ENCODE measurements at places on chromosomes 11 and 22.

DNA sequence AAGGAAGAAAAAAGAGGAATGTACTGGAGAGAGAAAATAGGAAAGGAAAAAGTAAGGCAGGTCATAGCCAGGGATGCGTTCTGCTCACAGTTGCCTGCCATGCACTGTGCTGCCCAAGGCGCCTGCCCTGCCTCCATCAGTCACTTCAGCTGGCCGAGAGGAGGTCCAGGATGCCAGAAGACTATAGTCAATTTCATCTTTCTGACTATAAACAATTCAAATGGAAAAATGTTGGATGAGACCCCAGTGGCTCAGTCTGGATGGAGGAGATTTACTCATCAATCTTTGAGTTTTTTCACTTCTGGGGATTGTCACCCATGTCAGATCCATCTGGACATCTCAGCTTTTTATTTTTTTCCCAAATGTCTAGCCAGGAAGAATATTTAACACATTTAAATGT lies 36.7 kb upstream of the CLMP start:
- H3K4me1 ChIP-seq = peaks cover 11% of the 10 kb centered on the region
- H3K4me3 ChIP-seq = no peak overlapping the region
- no peak overlapping the region for H3K27ac ChIP-seq
- H3K36me3 ChIP-seq = no peaks in the 10 kb centered on the region

DNA sequence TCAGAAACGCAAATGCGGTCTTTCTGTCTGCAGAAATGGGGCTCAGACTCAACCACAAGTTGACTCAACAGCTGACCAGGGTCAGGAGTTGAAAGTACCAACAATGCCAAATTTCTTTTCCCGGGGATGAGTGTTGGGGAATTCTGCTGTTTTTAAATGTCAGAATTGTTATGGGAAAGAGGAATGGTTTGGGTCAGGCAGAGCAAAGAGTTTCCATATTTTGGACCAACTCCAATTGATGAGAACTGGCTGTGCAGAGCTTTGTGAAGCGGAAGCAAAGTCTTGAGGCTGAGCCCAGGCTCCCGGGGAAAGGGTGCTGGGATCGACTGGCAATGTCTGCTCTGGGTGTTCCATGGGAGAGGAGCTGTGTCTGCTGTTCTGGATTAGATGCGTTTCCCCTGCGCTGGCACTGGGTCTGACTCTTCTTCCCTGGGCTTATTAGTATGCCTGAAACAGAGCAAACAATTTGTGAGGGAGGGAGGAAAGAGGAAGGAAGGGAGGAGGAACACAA lies 36.2 kb downstream of the TXN2 start:
- H3K27ac ChIP-seq = no peak overlapping the region
- no peaks in the 10 kb centered on the region for H3K27me3 ChIP-seq
- DNase-seq = no peak
- H3K4me3 ChIP-seq = no peak overlapping the region

- no peak overlapping the region for H3K27ac ChIP-seq
- no peak for DNase-seq
- no peaks in the 10 kb centered on the region for H3K4me1 ChIP-seq
- no peaks in the 10 kb centered on the region for H3K27me3 ChIP-seq
These were observed 33.5 kb upstream of the CAT start for GRCh38 chr11:34405079-34405858.

DNA sequence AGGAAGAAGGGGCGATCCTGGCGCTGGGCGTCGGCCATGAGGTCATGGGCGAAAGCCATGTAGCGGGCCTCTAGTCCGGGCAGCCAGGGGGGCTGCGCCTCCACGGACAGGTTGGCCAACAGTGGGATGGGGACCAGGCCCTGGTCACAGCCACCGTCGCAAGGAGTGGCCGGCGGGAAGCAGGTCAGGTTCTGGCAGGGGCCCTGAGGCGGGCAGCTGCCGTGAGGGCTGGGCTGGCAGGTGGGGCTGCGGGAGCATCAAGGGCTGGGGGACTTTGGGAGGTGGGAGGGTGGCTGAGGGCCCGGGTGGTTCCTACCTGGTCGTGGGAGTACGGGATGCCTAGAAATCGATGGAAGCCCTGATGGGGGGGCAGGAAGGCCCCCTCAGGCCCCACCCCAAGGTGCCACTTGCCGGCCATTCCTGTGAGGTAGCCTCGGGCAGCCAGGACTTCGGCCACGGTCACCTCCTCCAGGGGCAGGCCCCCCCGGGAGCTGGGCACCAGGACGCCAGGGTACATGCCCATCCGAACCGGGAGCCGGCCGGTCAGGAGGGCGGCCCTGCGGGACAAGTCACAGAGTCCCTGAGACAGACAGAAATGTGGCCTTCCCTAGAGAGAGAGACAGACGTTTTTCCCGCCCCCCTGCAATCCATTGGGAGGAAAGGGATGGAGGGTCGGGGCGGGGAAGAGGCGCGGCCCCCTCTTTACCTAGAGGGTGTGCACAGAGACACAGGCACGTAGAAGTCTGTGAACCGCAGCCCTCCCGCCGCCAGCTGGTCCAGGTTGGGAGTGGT lies 906 bp downstream of the ARSA start:
- H3K4me1 ChIP-seq = peaks cover 26% of the 10 kb centered on the region
- no peak for DNase-seq
- peak overlapping the region; percentile 91 for H3K27ac ChIP-seq
- H3K27me3 ChIP-seq = no peaks in the 10 kb centered on the region

GRCh38 chr11:130124096-130124495 lies 35.5 kb upstream of the ST14 start:
- peak; percentile 21 for DNase-seq
- H3K27me3 ChIP-seq = no peaks in the 10 kb centered on the region
- H3K27ac ChIP-seq = peak overlapping the region; percentile 82
- peaks cover 15% of the 10 kb centered on the region for H3K4me1 ChIP-seq
- H3K4me3 ChIP-seq = no peak overlapping the region
- H3K36me3 ChIP-seq = peaks cover 22% of the 10 kb centered on the region

GRCh38 chr22:49128874-49129273 lies 698.8 kb downstream of the BRD1 start:
- H3K4me1 ChIP-seq = no peaks in the 10 kb centered on the region
- H3K27ac ChIP-seq = no peak overlapping the region
- H3K4me3 ChIP-seq = no peak overlapping the region
- H3K27me3 ChIP-seq = no peaks in the 10 kb centered on the region

DNA sequence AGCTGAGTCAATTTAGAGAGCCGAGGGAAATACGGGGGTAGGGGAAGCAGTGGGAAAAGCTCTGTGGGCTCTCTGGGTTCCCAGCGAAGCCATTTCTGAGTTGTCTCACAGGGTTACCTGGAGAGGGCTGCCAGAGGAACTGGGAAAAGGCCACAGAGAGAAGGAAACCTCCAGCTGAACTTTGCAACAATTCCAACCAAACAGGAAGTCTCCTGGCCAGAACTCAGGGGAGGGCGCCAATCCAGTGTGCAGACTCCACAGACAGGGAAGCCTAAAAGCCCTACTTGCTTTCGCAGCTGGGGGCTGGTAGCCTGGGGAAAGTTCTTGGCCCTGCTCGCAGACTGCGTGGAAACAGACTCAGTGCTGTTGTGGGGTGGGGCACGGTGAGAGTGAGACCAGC lies 23.1 kb upstream of the GNAZ start:
- DNase-seq = no peak
- H3K4me3 ChIP-seq = no peak overlapping the region

DNA sequence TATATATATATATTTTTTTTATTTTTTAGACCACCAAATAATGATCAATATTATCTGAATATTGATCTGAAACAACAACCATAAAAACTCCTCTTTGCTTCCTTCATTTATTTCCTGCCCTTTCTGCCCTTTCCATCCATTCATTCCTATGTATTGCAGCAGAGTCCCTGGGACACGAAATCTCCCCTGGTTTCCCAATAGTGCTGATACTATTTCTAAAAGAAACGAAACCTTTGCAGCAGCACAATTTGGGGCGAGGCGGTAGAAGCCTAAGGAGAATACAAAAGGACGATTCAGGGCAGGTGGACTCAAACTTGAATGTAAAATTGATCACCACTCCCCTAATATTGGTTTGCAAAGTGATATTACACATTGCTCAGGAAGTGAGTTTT lies 16.9 kb upstream of the AMOTL1 start:
- peak overlapping the region; percentile 56 for H3K27ac ChIP-seq
- H3K27me3 ChIP-seq = no peaks in the 10 kb centered on the region
- peaks cover 46% of the 10 kb centered on the region for H3K4me1 ChIP-seq
- no peak overlapping the region for H3K4me3 ChIP-seq
- no peaks in the 10 kb centered on the region for H3K36me3 ChIP-seq

DNA sequence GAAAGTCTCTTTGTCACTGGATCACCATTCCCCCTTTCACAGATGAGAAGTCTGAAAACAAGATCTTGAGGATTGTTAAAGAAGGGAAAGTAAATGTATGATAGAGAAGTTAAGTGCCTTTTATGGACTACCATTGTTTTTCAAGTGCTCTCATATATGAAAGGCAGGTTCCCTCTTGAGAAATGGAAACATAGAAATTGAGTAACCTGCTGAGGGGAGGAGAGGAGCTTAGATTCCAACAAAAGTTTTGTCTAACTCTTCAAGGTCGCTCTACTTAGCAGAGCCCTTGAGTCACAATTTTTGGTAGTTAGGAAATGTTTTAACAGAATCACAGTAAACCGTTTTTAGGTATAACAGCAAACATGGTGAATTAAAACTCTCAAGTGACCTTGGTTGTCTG lies 80.1 kb downstream of the SVIP start:
- H3K27me3 ChIP-seq = no peaks in the 10 kb centered on the region
- no peak overlapping the region for H3K27ac ChIP-seq
- H3K4me1 ChIP-seq = no peaks in the 10 kb centered on the region
- no peak overlapping the region for H3K4me3 ChIP-seq
- DNase-seq = no peak
- H3K36me3 ChIP-seq = no peaks in the 10 kb centered on the region

DNA sequence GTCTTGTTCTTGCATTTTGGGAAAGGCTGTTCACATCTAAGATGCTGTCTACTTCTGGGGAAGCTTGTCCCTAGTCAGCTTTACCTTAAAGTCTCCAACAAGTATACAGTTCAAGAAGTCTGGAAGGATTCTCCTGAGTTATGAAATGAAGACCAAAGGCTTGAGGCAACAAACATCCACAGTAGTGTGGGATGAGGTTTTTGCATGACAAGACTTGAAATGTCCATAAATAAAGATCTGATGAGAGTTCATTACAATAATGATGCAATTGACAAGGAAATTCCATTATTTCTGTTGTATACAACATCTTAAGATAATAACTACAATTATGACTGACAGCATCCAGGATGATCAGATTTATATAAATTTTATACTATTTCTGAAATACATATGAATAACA lies 21.3 kb upstream of the KDM4E start:
- no peak for DNase-seq
- H3K27me3 ChIP-seq = no peaks in the 10 kb centered on the region
- no peak overlapping the region for H3K27ac ChIP-seq
- no peaks in the 10 kb centered on the region for H3K36me3 ChIP-seq
- no peaks in the 10 kb centered on the region for H3K4me1 ChIP-seq

DNA sequence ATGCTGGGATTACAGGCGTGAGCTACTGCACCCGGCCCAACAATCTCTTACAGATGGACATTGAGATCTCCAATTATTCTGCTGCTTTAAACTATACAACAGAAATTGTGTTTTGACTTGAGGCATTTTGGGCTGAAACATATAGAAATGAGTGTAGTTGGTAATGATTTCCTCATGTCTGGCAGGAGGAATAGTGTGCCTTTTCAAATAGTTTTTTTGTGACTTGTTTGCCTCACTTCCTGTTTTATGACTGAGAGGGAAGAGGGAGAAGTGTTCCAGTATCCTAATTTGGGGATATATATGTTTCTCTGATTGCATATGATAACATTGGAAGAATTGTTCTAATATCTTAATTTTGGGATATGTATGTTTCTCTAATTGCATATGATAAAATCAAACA lies 40.2 kb downstream of the EP300 start:
- DNase-seq = no peak
- no peak overlapping the region for H3K27ac ChIP-seq
- peaks cover 49% of the 10 kb centered on the region for H3K36me3 ChIP-seq
- H3K4me3 ChIP-seq = no peak overlapping the region

GRCh38 chr11:770642-771616 lies 6.4 kb downstream of the GATD1 start:
- H3K4me3 ChIP-seq = no peak overlapping the region
- H3K27ac ChIP-seq = no peak overlapping the region
- no peaks in the 10 kb centered on the region for H3K27me3 ChIP-seq
- peaks cover 15% of the 10 kb centered on the region for H3K36me3 ChIP-seq
- H3K4me1 ChIP-seq = peaks cover 40% of the 10 kb centered on the region
- DNase-seq = no peak

DNA sequence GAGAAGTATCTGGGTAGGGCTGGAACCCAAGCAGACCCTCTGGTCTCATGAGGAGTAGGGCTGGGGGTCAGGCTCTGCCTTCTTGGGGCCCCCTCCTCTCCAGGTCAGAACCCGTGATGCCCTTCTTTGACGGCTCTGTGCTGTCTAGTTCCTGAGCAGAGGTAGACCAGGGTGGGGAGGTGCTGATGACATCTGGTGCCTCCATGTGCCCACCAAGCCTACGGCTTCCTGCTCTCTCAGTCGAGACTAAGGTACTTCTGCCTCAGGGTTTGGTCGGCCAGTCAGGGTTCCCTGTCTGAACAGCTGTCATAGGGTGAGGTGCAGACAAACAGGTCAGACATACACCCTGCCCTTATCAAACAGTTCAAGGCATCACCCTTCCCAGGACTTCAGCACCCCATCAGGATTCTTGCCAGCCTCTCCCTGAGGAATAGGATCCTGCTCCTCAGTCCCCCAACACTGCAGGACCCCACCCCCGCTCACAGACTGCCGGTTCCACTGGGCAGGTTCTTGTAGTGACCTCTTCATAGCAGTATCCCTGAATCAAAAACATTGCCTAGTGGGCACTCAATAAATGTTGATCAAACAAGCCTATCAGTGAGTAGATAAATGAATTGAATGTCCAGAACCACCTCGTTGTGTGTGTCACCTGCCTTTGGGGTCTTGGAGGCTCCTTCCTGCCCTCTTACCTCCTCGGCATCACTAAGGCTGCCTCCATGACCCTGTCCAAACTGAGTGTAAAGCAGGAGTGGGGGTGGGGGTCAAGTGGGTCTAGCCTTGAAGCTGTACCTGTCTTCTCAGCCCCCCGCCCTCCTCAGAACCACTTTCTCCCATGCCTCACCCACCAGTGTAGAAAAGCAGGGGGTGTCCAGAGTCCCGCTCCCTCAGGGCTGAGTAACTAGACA lies 158.2 kb downstream of the BUD13 start:
- H3K36me3 ChIP-seq = no peaks in the 10 kb centered on the region
- no peak overlapping the region for H3K27ac ChIP-seq
- H3K27me3 ChIP-seq = no peaks in the 10 kb centered on the region
- no peaks in the 10 kb centered on the region for H3K4me1 ChIP-seq

GRCh38 chr22:45897736-45898135 lies 79.2 kb downstream of the WNT7B start:
- H3K36me3 ChIP-seq = no peaks in the 10 kb centered on the region
- H3K4me1 ChIP-seq = peaks cover 33% of the 10 kb centered on the region
- H3K4me3 ChIP-seq = no peak overlapping the region
- H3K27ac ChIP-seq = no peak overlapping the region
- H3K27me3 ChIP-seq = no peaks in the 10 kb centered on the region

DNA sequence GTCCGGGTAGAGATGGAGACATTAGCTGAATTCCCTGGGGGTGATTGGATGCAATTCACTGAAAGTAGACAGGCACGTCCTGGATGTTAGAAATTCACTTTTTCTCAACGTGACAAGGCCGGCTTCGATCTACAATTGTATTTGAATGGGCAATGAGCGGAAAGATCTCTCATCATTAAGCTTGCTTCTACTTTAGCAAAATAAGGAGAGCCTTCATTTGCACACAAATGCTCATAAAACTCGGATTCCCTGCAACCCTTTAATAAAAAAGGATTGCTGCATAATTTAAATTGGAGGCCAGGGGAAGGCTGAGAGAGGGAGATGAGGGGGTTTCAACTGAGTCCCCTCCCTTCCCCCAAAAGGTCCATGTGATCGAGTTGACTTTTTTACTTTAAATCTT lies 10.6 kb upstream of the PAX6 start:
- H3K4me3 ChIP-seq = no peak overlapping the region
- peaks cover 78% of the 10 kb centered on the region for H3K27me3 ChIP-seq
- peaks cover 19% of the 10 kb centered on the region for H3K4me1 ChIP-seq
- DNase-seq = no peak
- no peak overlapping the region for H3K27ac ChIP-seq

All from esophagus squamous epithelium (tissue), 5 donors.